ENCODE measurements at places on chromosomes 1 and 21. TPM values are rescaled to one million over a fixed set of nuclear protein-coding genes. Genes with fewer than 3 reads are reported as not detected.

KRTAP11-1 gene
- polyA plus RNA-seq = not detected

LHX8 gene
- not detected for polyA plus RNA-seq

RHD gene
- not detected for polyA plus RNA-seq

IRF6 gene
- 1.0 TPM for polyA plus RNA-seq

KRTAP7-1 gene
- polyA plus RNA-seq = not detected

ABCG1 gene
- polyA plus RNA-seq = 0.71 TPM

TOR1AIP2 gene
- 48.4 TPM for polyA plus RNA-seq

HTR6 gene
- not detected for polyA plus RNA-seq

HSD3B1 gene
- polyA plus RNA-seq = not detected

ATP1A4 gene
- not detected for polyA plus RNA-seq

KCNJ9 gene
- not detected for polyA plus RNA-seq

TBCE gene
- polyA plus RNA-seq = 36.5 TPM

HSPB7 gene
- polyA plus RNA-seq = 5.5 TPM

ST6GALNAC5 gene
- polyA plus RNA-seq = 1.6 TPM

ELAPOR1 gene
- polyA plus RNA-seq = 0.88 TPM

PROK1 gene
- polyA plus RNA-seq = not detected
